ENCODE measurements at places on chromosomes 1 and 21.

GRCh38 chr1:238895911-238896310, 490.5 kb upstream of the CHRM3 start:
- no peak for DNase-seq

GRCh38 chr1:18949686-18950400, 6.6 kb downstream of the IFFO2 start:
- DNase-seq: no peak

- DNase-seq: no peak
Measured at GRCh38 chr21:42187976-42188653, 30.8 kb upstream of the ABCG1 start.

- DNase-seq: no peak
Measured at GRCh38 chr1:105122041-105122440, 1372.3 kb downstream of the AMY1C start.

DNA sequence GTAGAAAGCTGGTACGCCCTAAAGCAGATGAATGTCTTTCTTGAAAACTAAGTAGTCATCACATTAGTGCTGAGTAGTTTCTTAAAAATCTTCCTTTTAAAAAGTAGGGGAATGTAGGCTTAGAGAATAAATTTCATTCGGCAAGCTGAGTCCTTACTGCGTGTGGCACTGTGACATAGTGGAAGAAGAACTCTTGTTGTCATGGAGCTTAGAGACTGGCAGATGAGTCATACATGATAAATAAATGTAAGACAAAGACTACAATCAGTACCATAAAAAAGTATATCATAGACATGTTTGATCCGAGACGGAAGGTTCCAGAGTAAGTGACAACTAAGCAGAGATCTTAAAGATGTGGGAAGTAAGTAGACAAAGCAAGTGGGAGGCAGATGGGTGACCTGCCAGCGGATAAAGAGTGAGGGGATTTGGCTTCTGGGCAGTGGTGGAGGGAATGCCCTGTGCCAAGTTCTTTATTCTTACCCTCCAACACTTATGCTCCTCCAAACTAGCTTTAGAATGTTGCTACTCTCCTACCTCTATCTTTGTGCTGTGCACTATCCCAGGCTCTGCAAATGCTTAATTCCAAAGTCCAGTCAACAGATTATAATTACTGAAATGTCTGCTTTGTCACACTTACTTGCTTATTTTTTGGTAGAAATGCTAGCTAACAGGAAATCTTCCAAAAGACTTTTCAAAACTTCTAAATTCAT, 608.5 kb upstream of the USP24 start:
- DNase-seq: no peak

DNA sequence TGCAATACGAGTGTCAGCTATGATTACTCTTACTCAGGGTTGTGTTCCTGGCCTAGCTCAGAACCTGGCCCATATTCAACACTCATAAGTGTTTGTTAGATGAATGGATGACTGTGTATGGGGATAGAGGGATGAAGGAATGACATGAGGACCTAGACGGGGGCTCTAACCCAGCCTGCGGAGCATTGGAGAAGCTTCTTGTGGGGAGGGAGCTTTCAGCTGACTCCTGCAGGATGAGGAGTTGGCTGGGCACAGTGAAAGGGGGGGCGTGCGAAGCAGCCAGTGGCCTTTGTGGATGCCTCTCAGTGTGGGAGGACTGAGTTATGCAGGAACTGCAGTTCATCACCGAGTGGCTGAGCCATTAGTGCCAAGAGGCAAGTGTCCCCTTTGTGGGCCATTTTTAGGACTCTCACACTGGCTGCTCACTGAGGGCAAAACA, 1.2 kb upstream of the EXTL1 start:
- DNase-seq: no peak

DNA sequence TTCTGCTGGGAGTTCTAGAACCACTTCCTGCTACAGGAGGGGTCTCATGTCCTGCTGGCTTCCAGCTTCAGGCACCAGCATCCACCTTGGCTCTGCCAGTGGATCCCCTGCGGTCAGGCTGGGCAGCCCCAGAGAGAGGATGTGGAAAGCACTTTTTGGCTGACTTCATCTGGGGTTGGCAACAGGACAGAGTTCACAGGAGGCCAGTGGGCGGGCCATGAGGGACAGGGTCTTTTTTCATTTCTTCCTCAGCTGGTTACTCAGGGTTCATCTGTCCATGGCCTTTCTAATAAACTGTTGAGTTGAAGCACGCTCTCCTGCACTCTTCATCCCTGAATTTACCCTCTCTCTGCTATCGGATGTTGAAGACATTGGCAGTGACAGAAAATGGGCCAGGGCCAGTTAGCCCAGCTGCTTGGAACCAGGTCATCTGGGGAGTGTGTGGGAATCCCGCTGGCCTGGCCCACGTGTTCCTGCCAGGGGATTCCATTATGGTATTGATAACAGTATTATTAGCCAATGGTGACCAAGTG, 45.2 kb downstream of the RPS6KA1 start:
- DNase-seq: no peak

DNA sequence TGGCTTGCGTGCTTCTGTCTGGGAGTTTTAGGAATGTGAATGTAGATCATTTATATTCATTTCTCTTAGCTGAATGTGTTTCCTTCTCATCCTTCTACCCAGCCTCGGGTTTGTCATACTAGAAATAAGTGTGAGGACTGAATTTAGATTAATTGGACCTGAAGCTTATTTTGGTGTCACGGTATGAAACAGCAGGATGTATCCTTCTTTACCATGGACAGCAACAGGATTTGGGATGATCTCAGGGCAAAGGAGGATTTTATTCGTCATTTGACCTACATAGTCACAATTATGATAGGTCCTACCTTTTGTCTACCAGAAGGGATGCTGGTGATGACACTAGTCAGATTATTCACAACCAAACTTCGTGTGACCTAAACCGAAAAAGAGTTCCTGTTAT, 127.4 kb downstream of the FMN2 start:
- no peak for DNase-seq

DNA sequence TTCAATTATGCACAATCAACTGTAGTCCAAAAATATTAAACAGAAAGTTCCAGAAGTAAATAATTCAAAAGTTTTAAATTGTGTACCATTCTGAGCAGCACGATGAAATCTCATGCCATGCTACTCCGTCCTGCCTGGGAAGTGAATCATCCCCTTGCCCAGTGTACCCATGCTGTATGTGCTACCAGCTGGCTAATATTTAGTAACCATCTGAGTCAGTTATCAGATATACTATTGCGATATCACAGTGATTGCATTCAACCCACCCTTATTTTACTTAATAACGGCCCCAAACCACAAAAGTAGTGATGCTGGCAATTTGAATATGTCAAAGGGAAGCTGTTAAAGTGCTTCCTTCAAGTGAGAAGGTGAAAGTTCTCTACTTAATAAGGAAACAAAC, 56.2 kb downstream of the EVI5 start:
- no peak for DNase-seq

DNA sequence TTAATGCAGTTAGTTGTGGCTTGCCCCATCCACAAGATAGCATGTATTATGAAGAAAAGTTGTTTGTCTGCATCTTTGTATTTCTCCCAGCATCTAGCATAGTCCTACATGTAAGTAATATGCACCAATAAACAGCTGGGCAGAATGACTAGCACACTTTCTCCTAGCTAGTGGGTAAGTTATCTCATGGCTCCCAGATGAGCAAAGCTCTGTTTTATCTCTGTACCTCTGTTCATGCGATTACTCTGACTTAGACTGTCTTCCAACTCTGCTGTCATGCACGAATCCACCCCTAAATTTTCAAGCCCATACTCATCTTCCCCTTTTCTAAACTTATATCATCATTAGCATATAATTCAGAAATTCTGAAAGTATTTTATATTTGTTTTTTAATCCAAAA, 37.5 kb upstream of the KCTD3 start:
- no peak for DNase-seq

- DNase-seq: no peak
Measured at GRCh38 chr1:33346927-33347649, 26.2 kb upstream of the A3GALT2 start.

GRCh38 chr1:220652995-220653394, 37.2 kb upstream of the C1orf115 start:
- DNase-seq: no peak

- no peak for DNase-seq
Measured at GRCh38 chr1:27402349-27402754, 9.9 kb downstream of the GPR3 start.

GRCh38 chr1:117581391-117581943, 24.4 kb upstream of the TENT5C start:
- DNase-seq: no peak

DNA sequence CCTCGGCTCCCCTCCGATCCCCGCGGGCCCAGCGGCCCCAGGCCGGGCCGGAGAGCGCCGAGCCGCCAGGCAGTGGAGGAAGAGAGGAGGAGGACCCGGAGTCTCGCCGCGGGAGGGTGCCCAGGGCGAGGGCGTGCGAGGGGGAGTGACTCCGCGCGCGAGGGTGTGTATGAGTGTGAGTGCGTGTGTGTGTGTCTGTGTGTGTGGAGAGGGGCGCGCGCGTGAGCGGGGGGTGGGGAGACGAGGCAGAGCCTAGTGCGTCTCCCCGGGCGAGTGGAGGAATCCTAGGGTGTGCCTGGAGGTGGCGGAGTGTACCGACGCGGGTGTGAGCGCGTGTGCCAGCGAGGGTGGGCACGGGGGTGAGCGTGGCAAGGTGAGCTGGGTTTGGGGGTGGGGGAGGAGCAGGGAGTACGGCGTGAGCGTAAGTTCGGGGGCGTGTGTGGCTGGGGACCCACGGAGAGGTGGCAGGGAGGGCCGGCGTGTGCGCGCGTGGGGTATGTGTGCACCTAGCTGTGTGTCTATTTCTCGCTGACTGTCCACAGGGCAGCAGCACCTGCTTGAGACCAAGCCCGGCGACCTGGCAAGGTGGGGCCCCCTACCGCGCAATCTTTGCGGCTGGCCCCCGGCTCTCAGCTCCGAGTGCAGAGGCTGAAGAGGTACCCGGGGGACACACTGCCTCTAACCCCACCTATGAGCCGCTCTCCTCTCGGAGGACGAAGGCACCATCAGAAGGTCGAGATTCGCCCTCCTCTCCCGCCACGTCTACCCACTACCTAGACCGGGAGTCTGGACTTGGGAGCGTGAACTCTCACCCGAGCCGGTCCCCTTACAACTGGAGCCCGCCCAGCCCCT, 784 bp upstream of the KCND3 start:
- DNase-seq: no peak

DNA sequence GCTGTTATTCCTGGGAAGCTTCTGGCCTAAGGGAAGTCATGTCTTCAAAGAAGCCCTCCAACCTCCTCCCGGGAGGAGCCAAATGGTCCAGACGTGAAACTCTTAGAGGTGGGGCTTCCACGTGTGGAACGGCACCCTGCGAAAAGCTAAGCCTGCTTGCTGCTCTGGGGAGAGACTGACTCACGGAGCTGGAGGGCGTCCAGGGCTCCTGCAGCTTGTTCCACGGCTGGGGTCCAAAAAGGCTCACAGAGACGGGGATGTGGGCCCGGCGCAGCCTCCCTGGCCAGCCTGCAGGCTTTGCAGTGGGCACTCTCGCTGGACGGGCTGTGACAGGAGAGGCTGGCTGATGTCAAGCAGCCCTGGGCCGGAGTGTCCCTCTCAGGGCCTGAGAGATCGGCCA, 105.1 kb downstream of the COLGALT2 start:
- no peak for DNase-seq

Measured in NCI-H748 treated with DMSO at 0.1 percent for 48 hours (cell line).